ENCODE measurements at places on chromosomes 6 and 20. TPM values are rescaled to one million over a fixed set of nuclear protein-coding genes. Genes with fewer than 3 reads are reported as not detected.

Gene ID4
- 90.9 TPM for total RNA-seq

Gene THBS2
- 4.2 TPM for total RNA-seq

Gene TENT5A
- total RNA-seq = 50.9 TPM

Gene KIF25
- total RNA-seq = not detected

Gene FRS3
- total RNA-seq = 7.0 TPM

Gene MMP24
- 2.6 TPM for total RNA-seq

Gene ZNF311
- 2.2 TPM for total RNA-seq

Gene CGA
- total RNA-seq = 30.3 TPM

Gene DDR1
- total RNA-seq = 315 TPM
